ENCODE measurements at places on chromosomes 2 and 18.

DNA sequence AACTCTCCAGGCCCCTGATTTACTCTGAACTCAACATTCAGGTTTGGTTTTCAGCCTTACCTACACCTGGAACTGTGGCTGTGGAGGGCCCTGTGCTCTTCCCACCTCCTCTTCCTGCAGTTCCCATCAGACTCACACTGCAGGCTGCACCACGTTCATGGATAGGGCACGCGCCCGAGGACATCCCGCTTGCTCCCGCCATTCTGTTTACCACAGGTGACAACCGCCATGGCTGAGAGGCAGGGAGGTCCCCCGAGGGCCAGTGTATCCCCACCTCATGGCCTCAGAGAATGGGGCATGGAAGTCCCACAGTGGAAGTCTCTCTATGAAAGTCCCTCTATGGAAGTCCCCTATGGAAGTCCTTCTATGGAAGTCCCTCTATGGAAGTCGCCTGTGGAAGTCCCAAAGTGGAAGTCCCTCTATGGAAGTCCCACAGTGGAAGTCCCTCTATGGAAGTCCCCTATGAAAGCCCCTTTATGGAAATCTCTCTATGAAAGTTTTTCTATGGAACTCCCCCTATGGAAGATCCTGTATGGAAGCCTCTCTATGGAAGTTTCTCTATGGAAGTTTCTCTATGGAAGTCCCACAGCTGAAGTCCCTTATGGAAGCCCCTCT is 358.4 kb upstream of the SALL3 start:
- no peaks in the 10 kb centered on the region for H3K4me1 ChIP-seq
- H3K27me3 ChIP-seq, result no peaks in the 10 kb centered on the region
- H3K36me3 ChIP-seq, result no peaks in the 10 kb centered on the region
- no peak for DNase-seq
- no peak overlapping the region for H3K4me3 ChIP-seq
- H3K27ac ChIP-seq, result no peak overlapping the region

GRCh38 chr2:192828947-192829346 is 634.2 kb upstream of the TMEFF2 start:
- H3K27me3 ChIP-seq, result no peaks in the 10 kb centered on the region
- H3K4me3 ChIP-seq, result no peak overlapping the region
- no peak overlapping the region for H3K27ac ChIP-seq
- H3K4me1 ChIP-seq, result no peaks in the 10 kb centered on the region
- no peak for DNase-seq
- H3K36me3 ChIP-seq, result no peaks in the 10 kb centered on the region

GRCh38 chr2:193357508-193357907 is 1162.8 kb upstream of the TMEFF2 start:
- H3K4me3 ChIP-seq, result no peak overlapping the region
- H3K4me1 ChIP-seq, result no peaks in the 10 kb centered on the region
- H3K36me3 ChIP-seq, result no peaks in the 10 kb centered on the region
- H3K27ac ChIP-seq, result no peak overlapping the region
- no peak for DNase-seq

GRCh38 chr2:16240402-16240801 is 300.1 kb downstream of the MYCN start:
- H3K4me3 ChIP-seq, result no peak overlapping the region
- no peaks in the 10 kb centered on the region for H3K4me1 ChIP-seq
- H3K36me3 ChIP-seq, result no peaks in the 10 kb centered on the region
- no peak for DNase-seq
- H3K27me3 ChIP-seq, result no peaks in the 10 kb centered on the region

DNA sequence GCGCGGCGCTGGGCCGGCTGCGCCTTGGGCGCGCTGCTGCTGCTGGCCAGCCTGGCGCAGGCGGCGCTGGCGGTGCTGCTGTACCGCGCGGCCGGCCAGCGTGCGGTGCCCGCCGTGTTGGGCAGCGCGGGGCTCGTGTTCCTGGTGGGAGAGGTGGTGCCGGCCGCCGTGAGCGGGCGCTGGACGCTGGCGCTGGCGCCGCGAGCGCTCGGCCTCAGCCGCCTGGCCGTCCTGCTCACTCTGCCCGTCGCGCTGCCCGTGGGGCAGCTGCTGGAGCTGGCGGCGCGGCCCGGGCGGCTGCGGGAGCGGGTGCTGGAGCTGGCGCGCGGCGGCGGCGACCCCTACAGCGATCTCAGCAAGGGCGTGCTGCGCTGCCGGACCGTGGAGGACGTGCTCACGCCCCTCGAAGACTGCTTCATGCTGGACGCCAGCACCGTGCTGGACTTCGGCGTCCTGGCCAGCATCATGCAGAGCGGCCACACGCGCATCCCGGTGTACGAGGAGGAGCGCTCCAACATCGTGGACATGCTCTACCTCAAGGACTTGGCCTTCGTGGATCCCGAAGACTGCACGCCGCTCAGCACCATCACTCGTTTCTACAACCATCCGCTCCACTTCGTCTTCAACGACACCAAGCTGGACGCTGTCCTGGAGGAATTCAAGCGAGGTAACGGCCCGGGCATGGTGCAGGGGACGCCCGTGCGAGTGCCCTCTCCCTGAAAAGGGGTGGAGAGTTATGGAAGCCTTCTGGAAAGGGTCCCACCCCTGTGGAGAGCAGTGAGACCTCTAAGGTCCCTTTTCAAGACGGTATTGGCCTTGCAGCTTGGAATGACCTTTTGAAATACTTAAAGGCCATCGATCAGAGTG is 1.0 kb downstream of the CNNM3 start:
- H3K27me3 ChIP-seq, result no peaks in the 10 kb centered on the region
- H3K36me3 ChIP-seq, result peaks cover 1% of the 10 kb centered on the region
- no peak overlapping the region for H3K27ac ChIP-seq
- H3K4me1 ChIP-seq, result peaks cover 14% of the 10 kb centered on the region
- peak overlapping the region; percentile 63 for H3K4me3 ChIP-seq

GRCh38 chr2:8633735-8634313 is 48.0 kb upstream of the ID2 start:
- H3K27me3 ChIP-seq, result no peaks in the 10 kb centered on the region
- no peak overlapping the region for H3K27ac ChIP-seq
- no peaks in the 10 kb centered on the region for H3K4me1 ChIP-seq
- no peaks in the 10 kb centered on the region for H3K36me3 ChIP-seq

- no peaks in the 10 kb centered on the region for H3K27me3 ChIP-seq
- H3K4me1 ChIP-seq, result no peaks in the 10 kb centered on the region
- no peaks in the 10 kb centered on the region for H3K36me3 ChIP-seq
- H3K4me3 ChIP-seq, result no peak overlapping the region
- no peak overlapping the region for H3K27ac ChIP-seq
- DNase-seq, result no peak
Observed at GRCh38 chr2:158269143-158269542, 167.5 kb downstream of the UPP2 start.

GRCh38 chr18:9413576-9413975 is 61.7 kb upstream of the RALBP1 start:
- H3K4me3 ChIP-seq, result no peak overlapping the region
- H3K4me1 ChIP-seq, result peaks cover 21% of the 10 kb centered on the region
- no peak for DNase-seq

GRCh38 chr2:34734042-34734441 is 1134.9 kb upstream of the FAM98A start:
- no peaks in the 10 kb centered on the region for H3K27me3 ChIP-seq
- H3K27ac ChIP-seq, result no peak overlapping the region
- no peaks in the 10 kb centered on the region for H3K4me1 ChIP-seq
- no peaks in the 10 kb centered on the region for H3K36me3 ChIP-seq
- H3K4me3 ChIP-seq, result no peak overlapping the region
- no peak for DNase-seq

DNA sequence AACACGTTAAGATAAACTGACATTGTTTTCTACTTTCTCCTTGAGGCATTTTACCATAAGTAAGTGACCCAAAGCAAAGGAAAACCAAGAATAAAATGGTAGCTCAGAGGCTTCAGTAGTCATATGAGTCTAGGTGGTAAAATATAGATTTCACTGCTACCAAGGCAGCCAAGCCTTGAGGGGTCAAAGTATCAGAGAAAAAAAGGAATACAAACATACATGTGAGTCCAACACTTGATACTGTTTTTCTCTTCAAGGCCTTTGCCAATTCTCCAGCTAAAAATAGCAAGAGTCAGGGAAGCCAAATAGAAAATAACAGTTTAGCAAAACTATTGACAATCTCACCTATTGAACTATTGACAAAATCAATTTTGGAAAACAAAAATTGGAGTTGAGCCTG is 925.9 kb downstream of the BCL11A start:
- no peak overlapping the region for H3K4me3 ChIP-seq
- H3K36me3 ChIP-seq, result no peaks in the 10 kb centered on the region
- H3K27ac ChIP-seq, result no peak overlapping the region
- no peaks in the 10 kb centered on the region for H3K4me1 ChIP-seq
- H3K27me3 ChIP-seq, result no peaks in the 10 kb centered on the region
- no peak for DNase-seq

DNA sequence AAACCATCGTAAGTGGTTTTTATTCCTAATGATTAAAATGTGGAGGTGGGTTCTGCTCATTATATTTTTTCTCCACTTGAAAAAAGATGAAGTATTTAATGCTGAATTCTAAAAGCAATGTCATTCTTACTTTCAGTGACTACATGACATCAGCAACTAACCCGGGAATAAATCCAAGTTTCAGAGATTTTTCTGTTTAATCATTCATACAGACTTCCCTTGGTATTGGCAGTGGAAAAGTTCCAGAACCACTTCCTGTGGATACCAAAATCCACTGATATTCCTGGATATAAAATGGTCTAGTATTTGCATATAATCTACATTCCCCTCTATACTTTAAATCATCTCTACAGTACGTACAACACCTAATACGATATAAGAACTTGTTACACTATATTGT is 128.6 kb downstream of the ZNF532 start:
- H3K4me1 ChIP-seq, result peaks cover 38% of the 10 kb centered on the region

DNA sequence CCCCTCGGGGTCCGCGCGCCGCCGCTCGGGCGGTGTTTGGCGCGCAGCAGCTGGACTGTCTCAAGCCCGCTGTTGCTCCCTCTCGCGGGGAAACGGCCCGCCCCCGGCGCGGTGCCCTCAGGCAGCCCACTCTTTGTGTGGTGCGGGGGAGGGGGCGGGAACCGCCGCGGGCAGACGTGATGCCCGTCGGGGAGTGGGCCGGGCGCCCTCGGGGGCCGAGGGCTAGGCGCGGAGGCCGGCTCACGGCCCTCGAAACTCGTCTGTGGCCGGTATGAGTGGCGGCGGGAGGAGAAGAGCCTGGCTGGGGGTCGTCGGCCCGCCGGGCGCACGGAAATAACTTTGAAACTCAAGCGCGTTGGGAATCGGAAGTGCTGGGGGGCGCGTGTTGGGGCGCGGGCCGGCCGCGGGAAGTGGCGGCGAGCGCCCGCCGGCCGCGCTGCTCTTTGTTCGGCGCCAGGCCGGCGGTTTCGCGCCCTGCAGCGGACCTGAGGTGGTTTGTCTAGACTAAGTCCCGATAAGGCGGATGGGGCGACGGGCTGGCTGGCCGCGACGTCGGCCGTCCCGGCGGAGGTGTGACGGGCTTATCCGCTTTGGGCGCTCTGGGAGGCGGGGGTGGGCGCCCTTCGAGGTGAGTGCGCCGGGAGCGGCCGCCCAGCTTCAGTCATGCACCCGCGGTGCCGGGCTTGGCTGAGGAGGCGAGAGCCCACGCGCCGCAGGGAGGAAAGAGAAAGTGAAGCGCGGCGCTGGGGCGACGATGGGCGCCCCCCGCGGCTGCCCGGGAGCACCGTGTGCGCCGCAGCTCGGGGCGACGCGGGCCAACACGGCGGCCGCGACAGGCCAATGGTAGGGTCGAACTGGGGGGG is 679 bp downstream of the PTMA start:
- DNase-seq, result no peak
- H3K4me3 ChIP-seq, result peak overlapping the region; percentile 93
- H3K4me1 ChIP-seq, result peaks cover 23% of the 10 kb centered on the region

DNA sequence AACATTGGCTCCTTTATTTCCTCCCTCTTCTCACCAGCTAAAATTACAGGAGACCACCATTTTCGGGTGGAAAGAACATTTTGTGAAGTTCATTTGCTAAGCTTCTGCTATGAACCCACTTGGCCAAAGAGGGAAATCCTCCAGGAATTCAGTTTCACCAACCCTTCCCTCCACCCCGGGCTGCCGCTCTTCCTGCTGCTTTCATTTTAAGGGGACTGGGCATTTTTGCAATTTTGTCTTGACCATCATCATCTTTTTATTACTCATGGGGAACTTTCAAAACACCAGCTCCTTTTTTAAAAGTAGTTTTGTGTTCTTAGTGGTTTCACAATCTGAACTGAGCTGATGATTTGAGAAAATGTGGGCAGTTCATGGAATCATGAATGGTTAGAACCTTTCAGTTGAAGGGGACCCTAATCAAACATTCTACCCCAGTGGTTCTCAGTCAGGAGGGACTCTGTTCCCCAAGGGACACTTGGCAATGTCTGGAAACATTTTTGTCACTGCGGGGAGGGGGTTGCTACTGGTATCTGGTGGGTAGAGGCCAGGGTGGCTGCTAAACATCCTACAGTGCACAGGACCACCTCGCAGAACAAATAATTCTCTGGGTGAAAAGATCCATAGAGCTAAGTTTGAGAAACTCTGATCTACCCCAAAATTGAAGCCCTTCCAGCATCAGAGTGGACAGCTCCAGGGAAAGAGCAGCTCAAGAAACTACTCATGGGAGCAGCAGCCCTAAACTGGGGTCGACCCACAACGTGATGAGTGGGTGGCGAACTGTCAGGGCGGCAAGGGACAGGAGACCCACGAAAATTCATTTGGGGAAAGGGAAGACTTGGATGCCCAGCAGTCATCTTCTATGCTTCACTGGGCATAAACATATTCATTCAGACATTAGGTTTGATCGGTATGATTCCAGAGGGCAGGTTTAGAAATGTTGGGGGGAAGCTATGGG is 92.9 kb downstream of the ACKR3 start:
- no peak overlapping the region for H3K27ac ChIP-seq
- no peak overlapping the region for H3K4me3 ChIP-seq
- H3K27me3 ChIP-seq, result no peaks in the 10 kb centered on the region
- no peak for DNase-seq
- no peaks in the 10 kb centered on the region for H3K36me3 ChIP-seq
- peaks cover 20% of the 10 kb centered on the region for H3K4me1 ChIP-seq

GRCh38 chr2:144067506-144067905 is 452.4 kb downstream of the ZEB2 start:
- no peaks in the 10 kb centered on the region for H3K36me3 ChIP-seq
- no peaks in the 10 kb centered on the region for H3K27me3 ChIP-seq
- no peak overlapping the region for H3K27ac ChIP-seq
- H3K4me3 ChIP-seq, result no peak overlapping the region
- H3K4me1 ChIP-seq, result no peaks in the 10 kb centered on the region
- no peak for DNase-seq

DNA sequence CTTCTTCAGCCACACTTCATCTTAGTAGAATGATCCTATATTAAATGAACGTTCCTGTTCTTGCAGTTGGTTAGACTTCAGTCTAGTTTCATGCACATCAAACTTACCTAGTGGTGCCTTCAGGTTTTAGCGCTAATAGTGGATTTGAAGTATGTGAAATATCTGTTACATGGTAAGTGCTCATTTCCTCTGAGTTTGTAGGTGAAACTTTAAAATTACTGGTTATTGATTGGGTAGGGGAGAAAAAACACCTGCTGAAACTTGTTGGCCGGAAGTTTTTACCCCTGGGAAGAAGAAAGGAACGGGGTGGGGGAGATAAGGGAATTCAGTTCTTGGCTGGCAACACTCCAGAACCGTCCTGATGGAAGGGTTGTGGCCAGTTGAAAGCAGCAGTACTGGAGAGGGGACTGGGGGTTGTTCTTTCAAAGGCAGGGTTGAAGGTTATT is 112.8 kb downstream of the SPTBN1 start:
- H3K27me3 ChIP-seq, result no peaks in the 10 kb centered on the region
- H3K4me1 ChIP-seq, result peaks cover 54% of the 10 kb centered on the region
- no peaks in the 10 kb centered on the region for H3K36me3 ChIP-seq
- DNase-seq, result no peak

- no peaks in the 10 kb centered on the region for H3K36me3 ChIP-seq
- H3K27me3 ChIP-seq, result no peaks in the 10 kb centered on the region
- H3K4me1 ChIP-seq, result no peaks in the 10 kb centered on the region
- no peak overlapping the region for H3K4me3 ChIP-seq
- peak; percentile 2 for DNase-seq
- no peak overlapping the region for H3K27ac ChIP-seq
Observed at GRCh38 chr2:48551548-48551947, 21.6 kb downstream of the STON1 start.
